NCI-H2227 treated with DMSO at 0.1 percent for 48 hours (cell line): ENCODE measurements at places on chromosomes 3 and 15.

- peak; percentile 81 for DNase-seq
Measured at GRCh38 chr15:22949074-22949547, 31.1 kb downstream of the CYFIP1 start.

DNA sequence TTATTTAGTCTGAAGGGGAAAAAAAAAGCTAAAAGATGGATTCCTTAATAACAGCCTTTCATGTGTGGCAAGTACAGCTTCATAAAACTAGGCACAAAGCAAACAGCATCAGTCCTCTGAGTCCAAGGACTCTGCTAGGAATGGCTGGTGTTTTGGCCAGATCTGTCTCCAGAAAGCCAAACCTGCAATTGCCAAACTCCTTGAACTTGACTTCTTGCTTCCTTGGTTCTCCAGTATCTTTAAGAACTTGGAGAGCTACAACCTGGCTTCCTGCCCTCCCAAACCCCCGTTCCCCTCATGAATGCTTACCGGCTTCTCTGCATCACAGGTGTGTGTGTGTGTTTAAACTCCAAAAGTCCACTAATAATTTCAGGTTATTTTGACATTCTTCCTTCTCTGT, 1.6 kb upstream of the PLOD2 start:
- no peak for DNase-seq

DNA sequence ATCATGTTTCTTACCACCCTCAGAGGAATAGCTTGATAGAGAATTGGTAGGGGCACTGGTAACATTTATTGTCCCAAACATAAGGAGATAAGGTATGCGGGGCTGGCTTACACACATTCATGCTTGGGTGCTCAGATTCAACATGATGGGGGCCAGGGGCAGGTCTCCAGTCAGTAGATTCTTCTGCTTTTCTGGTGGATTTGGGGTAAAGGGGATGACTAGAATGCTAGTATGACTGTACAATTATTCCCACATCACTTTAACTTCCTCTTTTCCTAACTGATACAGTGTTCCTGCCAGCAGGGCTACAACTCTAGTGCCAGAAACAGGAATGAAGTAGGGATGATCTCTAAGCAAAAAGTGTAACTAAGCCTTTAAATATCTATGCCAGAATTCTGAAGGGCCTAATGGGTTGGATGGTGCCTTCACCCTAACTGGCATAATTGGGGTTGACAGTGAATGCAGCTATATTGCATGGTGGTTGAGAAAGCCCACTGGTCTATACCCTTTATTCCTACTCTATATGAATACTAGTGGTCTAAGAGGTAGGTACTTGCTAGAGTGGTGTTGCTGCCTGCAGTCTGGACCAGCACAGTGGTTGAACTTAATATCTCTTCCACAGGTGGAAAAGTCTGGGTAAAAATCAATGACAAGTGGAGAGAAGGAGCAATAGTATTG, 117.4 kb downstream of the IL12A start:
- no peak for DNase-seq

DNA sequence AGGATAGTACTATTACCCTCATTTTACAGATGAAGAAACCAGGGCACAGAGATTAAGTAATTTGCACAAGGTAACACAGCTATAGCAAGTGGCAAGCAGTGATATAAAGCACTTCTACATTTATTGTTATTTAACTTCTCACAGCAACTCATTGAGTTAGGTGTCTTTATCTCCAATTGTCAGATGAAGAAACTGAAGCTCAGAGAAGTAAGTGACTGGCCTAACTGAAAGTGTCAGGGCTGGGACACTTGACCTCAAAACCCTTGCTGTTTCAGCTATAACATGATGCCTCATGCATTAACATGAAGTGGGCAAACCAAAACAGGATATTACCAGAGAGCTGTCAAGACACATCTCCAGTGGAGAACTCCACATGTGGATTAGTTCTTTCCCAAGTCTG, 65.8 kb upstream of the LEKR1 start:
- no peak for DNase-seq

GRCh38 chr3:174685796-174686195, 173.3 kb upstream of the NAALADL2 start:
- no peak for DNase-seq

DNA sequence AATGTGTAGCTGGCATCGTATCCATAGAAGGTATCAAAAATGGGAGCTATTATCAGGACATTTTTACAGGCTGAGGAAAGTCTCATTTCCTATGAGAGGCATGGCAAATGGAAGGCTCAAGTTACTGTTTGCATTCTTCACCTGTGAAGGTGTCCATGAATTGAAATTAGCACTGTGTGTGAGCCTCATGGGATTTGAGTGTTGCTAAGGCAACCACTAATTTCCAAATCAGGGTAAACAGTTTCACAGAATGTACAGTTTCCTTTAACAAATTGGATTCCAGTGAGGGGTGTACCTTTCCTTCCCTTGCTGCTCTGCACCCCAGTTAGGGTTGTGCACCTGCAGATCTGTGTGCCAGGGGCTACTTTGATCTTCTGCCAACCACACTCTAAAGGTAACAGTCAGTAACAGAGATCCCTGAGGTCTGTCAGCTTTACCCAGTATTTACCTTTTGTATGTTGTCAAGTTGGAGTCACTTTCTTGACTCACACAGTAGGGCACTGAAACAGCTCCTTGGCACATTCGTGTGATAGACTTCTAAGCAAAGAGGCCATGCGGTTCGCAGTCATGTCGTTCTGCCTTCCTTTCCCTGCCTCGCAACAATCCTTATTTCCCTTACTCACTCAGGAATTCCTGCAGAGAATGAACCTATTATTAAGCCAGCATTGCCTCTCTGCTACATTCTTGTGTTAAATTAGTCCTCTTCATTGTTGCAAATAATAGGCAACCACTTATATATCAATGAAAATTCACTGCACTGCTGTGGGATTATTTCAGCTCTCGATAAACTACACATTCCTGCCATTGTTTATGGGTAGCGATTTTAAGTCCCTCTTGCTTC, 129.8 kb upstream of the GBE1 start:
- peak; percentile 58 for DNase-seq

GRCh38 chr3:33403756-33404155, 36.4 kb downstream of the UBP1 start:
- DNase-seq: no peak

- no peak for DNase-seq
Measured at GRCh38 chr3:15470261-15470660, 42.9 kb downstream of the EAF1 start.

- DNase-seq: peak; percentile 22
Measured at GRCh38 chr15:76330080-76330680, 6.4 kb upstream of the ISL2 start.

DNA sequence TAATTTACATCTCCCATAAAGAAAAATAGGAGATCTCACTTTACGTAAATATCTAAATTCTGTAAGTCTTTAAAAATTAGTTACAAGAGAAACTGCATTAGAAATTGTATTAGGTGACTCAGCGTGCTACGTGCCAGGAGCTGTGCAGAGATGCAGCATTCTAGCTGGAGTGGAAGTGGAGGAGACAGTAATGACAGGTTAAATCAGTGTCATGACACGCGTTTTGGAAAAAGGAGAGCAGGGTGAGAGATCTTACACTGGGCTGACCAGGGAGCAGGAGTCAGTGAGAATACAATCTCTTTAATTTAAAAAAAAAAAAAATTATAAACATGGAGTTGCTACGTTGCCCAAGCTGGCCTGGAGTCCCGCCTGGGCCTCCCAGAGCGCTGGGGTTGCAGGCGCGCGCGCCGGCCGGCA, 635 bp downstream of the TUBGCP5 start:
- no peak for DNase-seq

GRCh38 chr3:184423561-184423960, 43.7 kb downstream of the CHRD start:
- DNase-seq: no peak

DNA sequence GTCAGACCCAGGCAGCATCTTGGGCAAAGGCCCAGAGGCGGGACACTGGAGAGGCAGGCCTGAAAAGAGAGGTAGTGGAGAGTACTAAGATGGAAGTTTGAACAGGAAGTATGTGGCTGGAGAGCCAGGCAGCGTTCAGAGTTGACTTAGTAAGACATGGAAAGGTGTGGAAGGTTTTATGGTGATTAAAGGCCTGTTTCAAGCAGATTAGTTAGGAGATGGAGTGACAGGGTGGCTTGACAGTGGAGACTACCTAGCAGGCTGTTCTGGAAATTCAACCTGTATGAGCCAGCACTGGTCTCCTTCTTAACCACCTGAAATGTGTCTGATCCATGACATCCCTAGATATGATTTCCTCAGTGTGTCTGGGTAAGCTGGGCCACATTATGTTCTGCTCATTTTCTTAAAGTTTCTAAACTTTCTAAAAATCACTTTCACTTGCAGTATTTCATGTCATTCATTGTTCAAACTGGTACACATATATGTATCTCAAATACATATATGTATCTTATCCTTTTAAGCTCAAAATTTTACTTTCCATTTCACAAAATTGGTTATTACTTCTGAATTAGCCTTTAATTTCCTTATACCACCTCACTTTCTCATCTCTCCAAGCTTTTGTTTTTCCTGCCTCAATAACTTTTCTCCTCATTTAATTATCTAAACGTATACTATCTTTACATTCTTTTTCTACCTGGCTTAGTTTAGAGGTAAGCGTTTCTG, 43.4 kb upstream of the ARL14 start:
- DNase-seq: no peak

GRCh38 chr15:72147418-72147817, 29.2 kb downstream of the SENP8 start:
- no peak for DNase-seq

- DNase-seq: peak; percentile 28
Measured at GRCh38 chr3:18423401-18424212, 1.5 kb downstream of the SATB1 start.

- no peak for DNase-seq
Measured at GRCh38 chr3:24396338-24396737, 98.3 kb downstream of the THRB start.

GRCh38 chr15:59539799-59540198, 71.8 kb upstream of the GCNT3 start:
- DNase-seq: no peak

DNA sequence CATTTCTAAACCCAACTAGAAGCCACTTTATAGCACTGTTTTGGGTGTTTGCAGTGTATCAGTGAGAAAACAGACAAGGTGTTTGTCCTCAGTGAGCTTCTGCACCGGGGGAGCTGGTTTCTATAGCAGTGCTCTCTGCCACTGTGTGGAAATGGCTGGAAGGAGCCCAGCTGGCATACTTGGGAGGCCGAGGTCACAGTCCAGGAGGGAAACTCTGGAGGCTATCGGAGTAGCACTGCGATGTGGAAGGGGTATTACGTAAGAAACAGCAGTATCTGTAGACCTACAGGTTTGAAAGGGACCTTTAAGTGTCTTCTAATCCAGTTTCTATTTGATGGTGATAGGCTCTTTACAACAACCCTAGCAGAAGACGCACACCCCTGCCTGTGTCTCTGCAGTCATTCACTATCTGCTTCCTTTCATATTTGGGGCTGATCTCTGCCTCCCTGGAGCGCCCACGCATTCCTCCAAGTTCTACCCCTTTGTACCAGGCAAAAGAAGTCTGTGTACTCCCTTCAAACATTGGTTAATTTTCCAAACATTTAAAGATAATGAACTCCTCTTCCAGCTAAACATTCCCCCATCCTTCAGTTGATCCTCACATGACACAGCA, 87.4 kb upstream of the ADAMTS17 start:
- no peak for DNase-seq

GRCh38 chr15:80475572-80475971, 71.4 kb downstream of the ARNT2 start:
- no peak for DNase-seq

- DNase-seq: no peak
Measured at GRCh38 chr3:66856533-66856932, 141.6 kb upstream of the KBTBD8 start.

- no peak for DNase-seq
Measured at GRCh38 chr15:101635944-101636727, 16.0 kb downstream of the TM2D3 start.

DNA sequence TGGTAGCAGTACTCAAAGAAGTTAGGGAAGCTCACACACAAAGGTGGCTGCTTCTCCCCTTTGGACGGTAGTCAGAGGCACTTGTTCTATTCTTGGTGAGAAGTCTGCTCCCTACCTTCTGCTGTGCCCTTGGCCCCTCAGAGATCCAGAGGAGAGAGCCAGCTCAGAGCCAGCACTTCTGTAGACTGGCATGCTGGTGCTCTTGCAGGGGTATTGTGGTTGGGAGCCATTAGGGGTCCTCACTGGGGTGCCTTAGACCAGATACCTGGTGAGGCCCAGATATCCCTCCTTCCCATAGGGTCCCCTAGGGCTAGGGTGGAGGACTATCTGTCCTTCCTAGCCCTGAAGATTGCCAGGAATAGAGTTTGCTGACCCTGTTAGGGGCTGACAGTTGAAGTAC, 140.6 kb downstream of the EEFSEC start:
- DNase-seq: no peak

GRCh38 chr3:12929801-12930200, 88.4 kb upstream of the RPL32 start:
- no peak for DNase-seq

DNA sequence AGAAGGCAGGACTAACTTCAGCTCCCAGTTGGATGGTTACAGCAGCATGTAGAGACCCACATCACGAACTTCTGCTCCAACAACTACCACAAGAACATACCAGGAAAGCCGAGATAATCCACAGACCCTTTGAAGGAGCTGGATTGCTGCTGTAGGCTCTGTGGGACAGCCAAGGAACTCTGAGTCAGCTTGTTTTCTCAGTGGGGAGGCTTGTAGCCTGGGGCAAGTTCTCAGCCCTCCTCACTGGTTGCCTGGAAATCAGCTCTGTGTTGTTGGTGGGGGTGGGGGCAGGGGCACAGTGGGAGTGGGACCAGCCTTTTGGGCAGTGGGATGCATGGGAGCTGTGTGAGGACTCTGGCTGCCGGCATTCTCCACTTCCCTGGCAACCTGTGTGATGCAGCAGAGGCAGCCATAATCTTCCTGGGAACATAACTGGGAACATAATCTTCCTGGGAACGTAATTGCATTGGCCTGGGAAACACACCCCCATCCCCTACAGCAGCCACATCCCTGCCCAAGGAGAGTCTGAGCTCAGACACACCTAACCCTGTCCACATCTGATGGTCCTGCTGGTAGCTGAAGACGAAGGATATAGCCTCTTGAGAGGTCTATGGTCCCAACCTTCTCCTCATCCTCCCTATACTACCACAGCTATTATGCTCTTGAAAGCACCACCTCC, 153.1 kb downstream of the PEAK1 start:
- DNase-seq: no peak

DNA sequence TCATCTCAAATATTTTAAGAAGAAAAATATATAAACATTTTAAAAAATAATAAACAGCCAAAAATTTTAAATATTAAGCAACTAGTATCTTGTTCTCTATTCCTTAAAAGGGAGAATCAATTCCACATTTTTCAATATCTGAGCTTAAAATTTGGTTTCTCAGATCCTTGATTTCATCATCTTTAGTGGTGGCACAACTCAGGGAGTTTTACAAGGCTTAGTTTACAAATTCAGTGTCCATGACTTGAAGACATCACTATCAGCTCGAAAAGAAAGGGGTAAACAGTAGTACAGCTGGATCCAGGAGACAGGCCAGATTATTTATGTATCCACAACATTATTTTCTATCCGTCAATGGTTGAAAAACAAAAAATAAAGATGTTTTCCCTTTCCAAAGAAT, 11.6 kb downstream of the IGF2BP2 start:
- DNase-seq: no peak
